ENCODE measurements at places on chromosomes 3 and 15.

- no peak for DNase-seq
Observed at GRCh38 chr15:93283854-93284253, 194.8 kb upstream of the RGMA start.

GRCh38 chr15:42306681-42307080 is 33.4 kb upstream of the TMEM87A start:
- DNase-seq = no peak

DNA sequence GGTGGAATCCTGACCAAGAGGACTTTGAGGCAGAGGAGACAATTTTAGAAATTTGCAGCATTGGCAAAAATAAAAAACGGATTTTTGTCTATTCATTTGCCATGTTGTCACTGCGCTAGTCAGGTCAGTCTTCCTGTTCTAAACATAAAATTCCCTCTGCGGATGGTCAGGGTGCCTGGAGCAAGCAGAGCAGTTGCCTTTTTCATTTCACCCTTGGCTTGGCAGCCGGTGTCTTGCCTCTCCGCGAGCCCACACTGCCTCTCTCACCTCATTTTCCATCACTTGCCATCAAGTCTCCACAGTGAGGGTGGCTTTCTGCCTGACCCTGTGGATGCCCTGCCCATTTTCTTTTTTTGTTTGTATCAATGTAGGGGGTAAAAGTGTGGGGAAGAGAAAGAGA is 396.1 kb downstream of the LRTM1 start:
- no peak for DNase-seq

DNA sequence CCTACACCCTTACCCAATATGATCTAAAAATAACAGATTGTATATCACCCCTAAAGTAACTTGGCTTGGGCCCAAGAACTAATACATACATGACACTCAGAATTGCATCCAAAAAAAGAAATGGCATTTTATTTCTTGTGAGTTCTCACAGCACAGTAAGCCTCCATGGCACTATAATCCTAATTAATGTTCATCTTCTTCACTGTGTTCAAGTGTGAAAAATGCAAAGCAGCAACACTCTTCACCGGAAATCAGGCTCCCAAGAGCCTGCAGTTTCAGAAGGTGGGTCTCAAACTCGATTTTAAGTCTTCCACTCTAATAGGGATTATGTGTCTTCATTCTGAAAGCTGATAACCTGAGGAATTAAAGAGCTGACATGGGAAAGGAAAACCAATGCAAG is 142.8 kb upstream of the TSC22D2 start:
- no peak for DNase-seq

- DNase-seq = no peak
Observed at GRCh38 chr3:163132111-163132510, 1635.5 kb downstream of the OTOL1 start.

DNA sequence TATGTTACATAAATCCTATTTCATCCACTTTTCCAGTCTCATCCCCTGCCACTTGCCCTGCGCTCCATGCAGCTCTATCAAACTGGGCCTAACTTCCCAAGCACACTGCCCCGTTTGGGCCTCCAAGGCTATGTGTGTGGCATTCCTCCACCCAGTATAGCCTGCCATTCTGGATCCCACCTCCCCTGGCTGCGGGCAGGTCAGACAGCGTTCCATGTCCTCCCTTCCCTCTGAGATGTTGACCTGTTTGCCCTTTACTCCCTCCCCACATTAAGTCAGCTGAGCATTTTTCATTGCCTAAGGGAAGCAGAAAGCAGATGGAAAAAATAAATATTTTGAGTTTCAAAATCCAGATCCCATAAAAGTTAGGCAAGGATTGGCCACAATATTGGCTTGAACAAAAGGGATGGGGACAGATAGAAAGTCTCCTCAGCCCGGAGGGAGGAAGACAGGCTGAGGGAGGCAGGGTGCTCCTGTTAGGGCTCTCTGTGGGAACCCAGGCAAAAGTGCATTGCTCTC is 73.3 kb downstream of the CYP19A1 start:
- DNase-seq = no peak

GRCh38 chr15:39451121-39451688 is 129.7 kb upstream of the THBS1 start:
- DNase-seq = no peak

DNA sequence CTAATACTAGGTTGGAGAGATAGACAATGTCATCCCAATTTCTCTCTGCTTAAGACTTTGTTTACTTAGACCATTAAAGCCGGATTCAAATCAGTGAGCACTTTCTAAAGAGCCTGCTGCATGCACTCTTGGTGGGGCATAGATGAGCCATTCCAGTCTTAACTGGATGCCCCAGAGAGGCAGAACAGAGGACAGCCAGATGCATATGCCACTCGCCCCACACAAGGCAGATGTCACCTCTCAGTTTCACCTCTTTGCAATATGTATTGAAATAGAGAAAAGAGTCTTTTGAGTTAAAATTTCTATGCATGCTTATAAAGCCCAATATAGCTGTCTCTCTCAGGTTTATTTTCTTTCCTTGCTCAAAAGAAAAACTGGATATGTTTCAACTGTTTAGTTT is 89.5 kb downstream of the LARS2 start:
- no peak for DNase-seq

Measured in stimulated activated naive CD4-positive, alpha-beta T cell treated with Interleukin-2 at 50 U/mL for 16 hours (primary cell).